Naive B cell (primary cell): ENCODE measurements at places on chromosomes 1 and 21. TPM values are rescaled to one million over a fixed set of nuclear protein-coding genes. Genes with fewer than 3 reads are reported as not detected.

DNA sequence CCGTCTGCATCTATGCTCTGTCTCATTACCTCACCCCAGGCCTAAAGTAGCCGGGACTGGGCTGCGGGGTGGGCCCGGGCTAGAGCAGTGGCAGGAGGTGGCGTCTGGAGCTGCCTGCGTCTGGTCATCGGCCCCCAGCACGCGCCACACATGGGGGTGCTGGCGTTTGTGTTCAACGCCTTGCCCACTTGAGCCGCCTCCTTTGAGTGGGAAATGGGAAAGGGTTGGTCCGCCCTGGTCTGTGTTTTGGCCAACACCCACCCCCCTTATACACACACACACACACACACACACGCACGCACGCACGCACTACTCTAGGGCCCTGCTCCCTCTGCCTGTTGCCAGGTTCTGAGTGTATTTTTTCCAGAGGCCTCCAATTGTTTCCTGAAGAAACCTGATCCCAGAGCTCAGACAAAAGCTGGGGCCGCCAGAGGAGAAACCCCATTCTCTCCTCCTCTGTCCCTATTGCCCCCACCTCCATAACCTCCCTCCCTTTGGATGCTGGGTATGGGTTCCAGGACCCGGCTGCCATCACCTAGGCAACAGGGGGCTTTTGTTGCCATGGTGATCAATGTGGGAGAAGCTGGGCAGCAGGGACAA, 10.1 kb downstream of the VANGL2 start:
- peaks cover 9% of the 10 kb centered on the region for H3K4me1 ChIP-seq
- DNase-seq = no peak
- no peaks in the 10 kb centered on the region for H3K36me3 ChIP-seq
- H3K27ac ChIP-seq = no peak overlapping the region

CNKSR1 gene
- polyA plus RNA-seq = 0.49 TPM

- H3K4me1 ChIP-seq = no peaks in the 10 kb centered on the region
- H3K27me3 ChIP-seq = peaks cover 5% of the 10 kb centered on the region
- no peak overlapping the region for H3K4me3 ChIP-seq
- no peaks in the 10 kb centered on the region for H3K36me3 ChIP-seq
Measured at GRCh38 chr21:16034446-16035190, 304.8 kb downstream of the USP25 start.

GRCh38 chr1:11590395-11590794, 63.8 kb downstream of the FBXO2 start:
- H3K36me3 ChIP-seq = no peaks in the 10 kb centered on the region
- no peak overlapping the region for H3K27ac ChIP-seq
- no peak for DNase-seq
- peaks cover 25% of the 10 kb centered on the region for H3K27me3 ChIP-seq

TNFSF18 gene
- polyA plus RNA-seq = not detected

ALDH4A1 gene
- 1.1 TPM for polyA plus RNA-seq

GRCh38 chr1:113207019-113207418, 134.0 kb downstream of the LRIG2 start:
- H3K27me3 ChIP-seq = peaks cover 43% of the 10 kb centered on the region
- no peak overlapping the region for H3K4me3 ChIP-seq
- H3K4me1 ChIP-seq = no peaks in the 10 kb centered on the region
- no peak for DNase-seq

GRCh38 chr1:24959623-24959975, 29.5 kb upstream of the RUNX3 start:
- no peak overlapping the region for H3K27ac ChIP-seq
- H3K4me3 ChIP-seq = no peak overlapping the region
- H3K36me3 ChIP-seq = no peaks in the 10 kb centered on the region

CATSPERE gene
- polyA plus RNA-seq = 1.5 TPM

FGR gene
- 106 TPM for polyA plus RNA-seq

OR2G6 gene
- 0.19 TPM for polyA plus RNA-seq

DNA sequence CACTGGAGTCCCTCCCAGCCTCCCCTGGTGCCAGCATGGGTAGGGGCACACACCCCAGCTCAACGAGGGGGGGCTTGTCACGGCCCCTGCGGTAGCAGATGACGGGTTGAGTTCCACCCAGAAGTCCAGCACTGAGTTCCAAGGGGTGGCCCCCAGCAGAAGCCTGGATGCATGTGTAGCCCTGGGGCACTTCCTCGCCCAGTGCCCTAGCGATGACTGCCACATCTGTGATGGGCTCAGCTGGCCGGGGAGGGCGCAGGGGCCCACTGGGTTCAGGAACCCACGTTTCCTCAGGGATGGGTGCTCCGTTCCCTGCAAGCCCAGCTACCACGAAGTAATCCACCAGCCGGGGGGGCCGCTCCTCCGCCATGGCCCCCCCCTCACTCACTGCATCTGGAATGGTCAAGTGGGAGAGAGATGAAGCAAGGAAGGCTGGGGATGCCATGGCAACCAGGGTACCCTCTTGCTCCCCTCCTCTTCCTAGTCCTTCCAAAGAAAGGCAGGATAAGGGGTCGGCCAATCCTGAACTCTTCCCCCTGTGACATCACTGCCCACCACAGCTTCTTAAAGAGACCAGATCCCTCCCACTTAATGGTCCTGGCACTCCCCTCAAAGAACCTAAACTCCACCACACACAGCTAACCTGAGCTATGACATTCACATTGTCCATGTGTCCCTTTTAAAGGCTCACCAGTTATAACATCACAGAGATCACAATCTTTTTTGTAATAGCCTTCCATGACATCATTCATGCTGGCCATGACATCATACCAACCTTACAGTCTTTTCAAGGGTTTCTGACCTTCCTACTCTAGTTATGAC, 2.3 kb downstream of the DENND4B start:
- H3K4me3 ChIP-seq = peak overlapping the region; percentile 96
- H3K27ac ChIP-seq = peak overlapping the region; percentile 98
- no peaks in the 10 kb centered on the region for H3K27me3 ChIP-seq
- DNase-seq = no peak
- peaks cover 56% of the 10 kb centered on the region for H3K4me1 ChIP-seq

GBP6 gene
- polyA plus RNA-seq = not detected

- no peaks in the 10 kb centered on the region for H3K4me1 ChIP-seq
- no peak for DNase-seq
Measured at GRCh38 chr1:79629414-79629813, 622.9 kb upstream of the ADGRL4 start.
